ENCODE measurements at places on chromosomes 13 and 19.
A peak's percentile ranks its signal among the peaks of the same experiment; 100 is the strongest.

DNA sequence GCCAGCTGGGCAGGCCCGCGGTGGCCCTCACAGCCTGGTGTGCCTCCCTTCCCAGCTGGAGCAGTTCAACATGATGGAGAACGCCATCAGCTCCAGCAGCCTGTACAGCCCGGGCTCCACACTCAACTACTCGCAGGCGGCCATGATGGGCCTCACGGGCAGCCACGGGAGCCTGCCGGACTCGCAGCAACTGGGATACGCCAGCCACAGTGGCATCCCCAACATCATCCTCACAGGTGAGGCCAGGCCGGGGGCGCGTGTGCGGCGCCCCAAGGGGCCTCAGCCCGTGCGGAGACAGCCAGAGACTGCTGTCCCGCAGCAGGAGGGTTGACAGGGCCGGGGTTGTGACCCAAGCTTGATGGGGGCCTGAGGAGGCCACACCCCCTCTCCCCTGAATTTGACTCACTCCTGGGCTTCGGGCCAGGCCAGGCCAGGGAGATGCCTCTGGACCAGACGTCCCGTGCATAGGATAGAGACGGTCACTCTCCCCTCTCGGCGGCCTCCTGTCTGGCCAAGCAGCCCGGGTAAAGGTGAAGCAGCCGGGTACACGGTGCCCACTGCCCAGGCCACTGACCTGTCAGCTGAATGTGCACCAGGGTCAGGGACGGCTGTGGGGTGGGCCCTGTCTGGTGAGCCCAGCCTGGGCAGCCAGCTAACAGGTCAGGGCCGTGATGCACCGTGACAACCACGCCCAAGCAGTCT, 15.4 kb downstream of the COMP start:
- no peak for DNase-seq

DNA sequence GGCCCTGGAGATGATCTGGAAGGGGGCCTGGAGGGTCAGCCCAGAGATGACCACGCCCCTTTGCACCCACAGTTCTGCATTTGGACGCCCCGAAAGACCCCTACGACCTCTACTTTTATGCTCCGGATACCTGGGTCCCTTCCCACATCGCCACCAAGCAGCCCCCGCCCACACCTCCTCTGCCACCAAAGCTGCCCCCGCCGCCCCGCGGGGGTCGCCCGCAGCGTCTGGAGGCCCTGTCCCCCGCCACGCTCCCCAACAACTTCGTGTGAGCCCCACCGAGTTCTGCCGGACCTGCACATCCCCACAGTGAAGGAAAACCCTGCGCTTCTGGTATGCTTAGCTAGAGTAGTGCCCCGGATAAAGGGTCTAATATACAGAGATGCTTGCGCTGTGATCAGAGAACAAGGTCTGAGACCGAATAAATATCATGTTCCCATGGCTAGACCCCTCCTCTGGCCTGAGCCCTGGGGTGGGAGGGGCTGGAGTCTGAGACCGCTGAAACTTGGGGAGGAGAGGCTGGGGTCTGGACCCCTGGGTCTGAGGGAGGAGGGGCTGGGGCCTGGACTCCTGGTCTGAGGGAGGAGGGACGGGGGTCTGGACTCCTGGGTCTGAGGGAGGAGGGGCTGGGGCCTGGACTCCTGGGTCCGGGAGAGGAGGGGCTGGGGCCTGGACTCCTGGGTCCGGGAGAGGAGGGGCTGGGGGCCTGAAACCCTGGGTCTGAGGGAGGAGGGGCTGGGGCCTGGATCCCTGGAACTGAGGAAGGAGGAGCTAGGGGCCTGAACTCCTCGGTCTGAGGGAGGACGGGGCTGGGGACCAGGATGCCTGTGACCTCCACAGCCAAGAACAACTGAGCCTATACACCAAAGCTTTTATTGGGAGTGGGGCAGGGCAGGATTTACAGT, 3.6 kb downstream of the GFY start:
- no peak for DNase-seq

DNA sequence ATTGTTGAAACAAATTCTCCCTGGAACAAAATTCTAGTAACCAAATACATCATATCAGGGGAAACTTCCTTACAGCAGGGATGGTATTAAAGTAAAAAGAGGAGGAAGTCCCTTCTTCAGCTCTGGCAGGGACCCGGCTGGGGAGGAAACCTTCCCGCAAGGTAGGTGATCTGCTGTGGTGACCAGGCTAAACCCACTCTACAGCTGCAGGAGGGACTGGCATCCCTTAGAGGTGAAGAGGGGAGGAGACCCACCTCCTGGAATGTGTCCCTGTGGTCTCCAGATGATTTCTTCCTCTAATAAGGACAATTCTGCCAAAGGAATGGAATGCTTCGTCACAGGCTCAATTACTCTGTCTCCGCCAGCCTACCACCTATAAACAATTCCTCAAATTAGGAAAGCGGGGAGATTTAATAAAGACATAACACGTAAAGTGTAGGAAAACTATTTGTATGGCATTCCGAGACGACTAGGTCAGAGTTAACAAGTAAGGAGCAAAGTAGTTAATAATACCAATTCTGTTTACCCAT, 637 bp upstream of the PDS5B start:
- no peak for DNase-seq

DNA sequence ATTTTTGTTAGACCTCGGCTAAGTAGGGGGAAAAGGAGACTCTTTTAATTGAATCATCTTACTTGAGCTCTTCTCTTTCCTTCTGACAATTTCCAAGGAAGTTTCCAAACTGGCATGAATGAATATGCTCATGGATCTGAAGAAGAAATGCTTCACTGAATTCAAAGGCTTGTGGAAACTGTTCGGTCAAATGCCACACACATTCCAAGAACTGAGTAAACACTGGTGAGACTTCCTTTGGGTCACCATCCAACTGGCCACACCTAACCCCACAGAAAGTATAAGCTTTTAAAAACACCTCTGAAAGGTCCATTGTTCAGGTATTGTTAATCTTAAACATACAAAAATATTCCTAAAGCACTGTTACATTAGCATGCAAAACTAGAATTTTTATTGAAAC, 33.6 kb downstream of the MTMR6 start:
- no peak for DNase-seq

- no peak for DNase-seq
These were observed 344.7 kb downstream of the KLF5 start for GRCh38 chr13:73403355-73404120.

DNA sequence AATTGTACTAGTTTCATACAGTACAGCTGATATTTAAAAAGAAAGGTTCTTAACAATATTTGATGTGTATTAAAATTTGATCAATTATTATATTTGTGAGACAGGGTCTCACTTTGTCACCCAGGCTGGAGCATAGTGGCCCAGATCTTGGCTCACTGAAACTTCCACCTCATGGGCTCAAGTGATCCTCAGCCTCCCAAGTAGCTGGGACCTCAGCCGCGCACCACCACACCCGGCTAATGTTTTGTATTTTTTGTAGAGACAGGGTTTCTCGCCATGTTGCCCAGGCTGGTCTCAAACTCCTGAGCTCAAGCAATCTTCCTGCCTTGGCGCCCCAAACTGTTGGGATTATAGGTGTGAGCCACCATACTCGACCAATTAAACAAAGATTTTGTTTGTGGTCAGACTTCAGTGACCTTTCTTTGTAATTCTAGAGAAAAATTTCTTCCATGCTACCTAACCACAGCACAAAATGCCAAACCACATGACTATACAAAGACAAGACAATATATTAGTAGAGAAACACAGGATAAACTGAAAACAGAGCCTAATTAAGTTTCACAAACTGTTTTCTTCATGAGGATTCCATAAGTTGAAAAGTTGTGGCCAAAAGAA, 59.6 kb downstream of the RBM26 start:
- DNase-seq = no peak

GRCh38 chr19:45630463-45630862, 8.7 kb downstream of the EML2 start:
- DNase-seq = peak; percentile 10

GRCh38 chr19:47754206-47755064, 9.1 kb downstream of the NOP53 start:
- DNase-seq = no peak

DNA sequence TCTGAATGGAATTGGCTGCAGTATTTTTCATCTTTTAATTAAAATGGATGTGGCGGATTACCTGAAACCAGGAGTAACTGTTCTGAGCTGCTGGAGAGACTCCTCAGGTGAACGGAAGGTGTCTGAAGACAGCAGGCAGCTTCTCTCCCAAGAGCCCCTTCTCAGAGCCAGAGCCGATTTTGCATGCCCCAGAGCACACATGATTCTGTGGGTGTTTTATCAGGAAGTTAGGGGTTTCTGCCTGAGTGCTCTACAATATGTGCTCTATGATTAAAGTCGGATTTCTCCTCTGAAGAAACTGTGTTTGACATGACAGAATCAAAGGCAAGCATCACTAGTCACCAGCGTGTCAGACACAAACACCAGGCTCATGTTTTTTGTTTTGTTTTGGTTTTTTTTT, 60.7 kb upstream of the MCF2L start:
- no peak for DNase-seq

DNA sequence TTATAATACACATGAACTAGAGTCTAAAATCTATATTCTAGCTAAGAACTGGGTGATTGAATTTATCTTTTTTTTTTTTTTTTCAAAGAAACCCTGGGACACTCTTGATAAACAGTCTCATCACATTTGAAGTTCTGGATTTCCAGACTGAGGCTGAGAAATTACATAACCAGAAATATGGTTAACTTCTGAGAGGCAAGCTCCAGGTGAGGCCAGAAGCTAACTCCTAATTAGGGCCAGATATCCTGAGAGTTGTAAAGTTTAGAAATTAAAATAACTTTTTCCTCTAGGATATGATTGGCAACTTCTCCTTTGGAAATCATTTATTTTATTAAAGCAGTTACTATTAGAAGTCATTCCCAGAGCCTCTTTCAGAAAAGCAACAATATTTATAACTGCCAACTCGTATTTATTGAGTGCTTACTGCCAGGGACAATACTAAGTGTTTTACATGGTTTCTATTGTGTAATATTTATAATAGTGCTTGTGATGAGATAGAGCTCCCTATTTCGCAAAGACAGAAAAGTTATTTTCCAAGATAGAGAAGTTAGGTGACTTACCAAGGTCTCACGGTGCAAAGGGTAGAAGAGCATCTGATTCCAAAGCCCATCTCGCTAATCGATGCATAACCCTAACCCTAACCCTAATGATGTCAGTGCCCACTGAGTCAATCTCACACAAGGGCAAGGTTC, 187.7 kb downstream of the DCT start:
- no peak for DNase-seq

DNA sequence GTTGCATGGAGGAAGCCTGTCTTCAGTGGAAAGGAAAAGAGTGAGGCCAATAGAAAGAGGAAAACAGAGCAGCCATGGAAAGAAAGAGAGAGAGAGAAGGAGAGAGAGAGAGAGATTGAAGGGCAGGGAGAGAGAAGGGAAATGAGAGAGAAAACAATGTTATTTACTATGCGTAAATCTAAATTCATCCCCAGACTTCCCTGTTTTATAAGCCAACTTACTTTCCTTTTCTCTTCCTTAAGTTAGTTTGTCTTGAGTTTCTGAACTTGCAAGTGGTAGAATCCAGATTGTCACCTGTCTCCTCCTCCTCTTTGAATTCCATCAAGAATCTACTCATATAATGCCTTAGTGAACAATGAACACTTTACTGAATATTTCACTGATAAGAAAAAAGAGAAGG, 16.8 kb upstream of the RCBTB2 start:
- no peak for DNase-seq

GRCh38 chr19:2255982-2256685, at the start of gene JSRP1:
TSS of gene JSRP1 (minus strand) at chr19:2256417. CDS start at chr19:2255314, 1,103 bp downstream.
- DNase-seq = no peak

DNA sequence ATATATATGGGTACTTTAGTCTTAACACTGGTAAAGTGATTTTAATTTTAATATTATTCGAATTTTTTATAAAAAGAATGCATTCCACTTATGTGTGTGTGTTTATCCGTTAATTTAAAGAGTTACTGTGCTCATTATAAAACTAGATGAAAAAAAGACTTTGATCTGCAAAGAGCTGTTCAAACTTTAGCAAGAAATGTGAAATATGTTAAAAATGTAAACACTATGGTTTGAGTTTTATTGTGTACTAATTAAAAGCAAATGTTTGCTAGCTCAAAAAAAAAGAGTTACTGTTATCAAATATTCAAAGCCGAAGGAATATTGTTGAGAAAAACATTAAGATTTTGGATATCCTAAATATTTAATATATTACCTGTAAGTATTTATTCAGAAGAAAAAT, 34.5 kb downstream of the UFM1 start:
- no peak for DNase-seq

- no peak for DNase-seq
These were observed 15.4 kb upstream of the MED4 start for GRCh38 chr13:48110132-48110868.

GRCh38 chr19:42153672-42154433, 21.6 kb upstream of the POU2F2 start:
- no peak for DNase-seq

GRCh38 chr13:23515116-23515515, 55.1 kb upstream of the TNFRSF19 start:
- no peak for DNase-seq

- DNase-seq = peak; percentile 77
These were observed 17.3 kb downstream of the SIGLEC8 start for GRCh38 chr19:51440846-51441409.

GRCh38 chr19:39752390-39752789, 14.6 kb upstream of the CLC start:
- peak; percentile 15 for DNase-seq

GRCh38 chr19:20964798-20965197, 41.7 kb downstream of the ZNF85 start:
- DNase-seq = no peak

GRCh38 chr19:12265921-12266704, 28.6 kb downstream of the ZNF44 start:
- DNase-seq = no peak

GRCh38 chr13:84821261-84821660, 939.0 kb upstream of the SLITRK1 start:
- no peak for DNase-seq

DNA sequence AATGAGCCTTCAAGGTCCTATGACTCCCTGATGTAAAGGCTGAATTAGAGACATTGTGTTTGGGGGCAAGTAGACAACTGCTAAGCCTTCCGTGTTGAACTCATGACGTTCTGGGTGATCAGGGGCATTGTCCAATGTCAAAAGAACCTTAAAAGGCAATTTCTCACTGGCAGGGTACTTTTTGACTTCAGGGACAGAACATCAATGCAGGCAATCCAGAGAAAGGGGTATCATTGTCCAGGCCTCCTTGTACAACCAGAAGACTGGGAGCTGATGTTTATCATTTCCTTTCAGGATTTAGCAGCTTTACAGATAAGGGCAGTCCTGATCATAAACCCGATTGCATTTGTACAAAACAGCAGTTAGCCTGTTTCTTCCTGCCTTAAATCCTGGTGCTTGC, 25.0 kb upstream of the SMAD9 start:
- DNase-seq = no peak

DNA sequence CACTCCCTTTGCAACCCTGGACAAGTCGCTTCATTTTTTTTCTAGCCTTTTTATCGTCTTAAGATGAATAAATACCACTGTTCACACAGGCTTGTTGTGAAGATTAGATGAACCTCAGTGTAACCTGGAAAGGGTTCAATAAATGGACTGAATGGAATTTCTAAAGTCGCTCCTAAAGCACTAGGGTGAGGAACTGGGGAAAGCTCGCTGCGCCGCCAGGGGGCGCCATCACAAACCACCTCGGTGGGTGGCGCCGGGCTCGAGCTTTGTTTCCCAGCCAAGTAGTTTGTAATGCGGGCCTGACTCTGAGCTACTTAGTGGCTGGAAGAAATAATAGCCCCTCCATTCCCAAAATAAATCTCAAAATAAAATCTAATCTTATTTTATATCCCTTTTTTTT, 2.2 kb upstream of the CEACAM6 start:
- DNase-seq = peak; percentile 45

GRCh38 chr19:55671054-55671378, 4.0 kb upstream of the EPN1 start:
- no peak for DNase-seq

Data from T-helper 2 cell treated with Interferon-gamma antibody and Interleukin-4, amounts not matched to agents 5 μg/mL and 100 μg/mL, for 36 hours (primary cell).